Left ventricle myocardium inferior (tissue), 1 donor: ENCODE measurements at places on chromosomes 6 and 20. TPM values are rescaled to one million over a fixed set of nuclear protein-coding genes. Genes with fewer than 3 reads are reported as not detected.

- DNase-seq: no peak
Observed at GRCh38 chr6:28980137-28980851, 24.8 kb downstream of the ZNF311 start.

GRCh38 chr6:114010540-114010939 is 39.6 kb upstream of the HDAC2 start:
- no peak for DNase-seq

DNA sequence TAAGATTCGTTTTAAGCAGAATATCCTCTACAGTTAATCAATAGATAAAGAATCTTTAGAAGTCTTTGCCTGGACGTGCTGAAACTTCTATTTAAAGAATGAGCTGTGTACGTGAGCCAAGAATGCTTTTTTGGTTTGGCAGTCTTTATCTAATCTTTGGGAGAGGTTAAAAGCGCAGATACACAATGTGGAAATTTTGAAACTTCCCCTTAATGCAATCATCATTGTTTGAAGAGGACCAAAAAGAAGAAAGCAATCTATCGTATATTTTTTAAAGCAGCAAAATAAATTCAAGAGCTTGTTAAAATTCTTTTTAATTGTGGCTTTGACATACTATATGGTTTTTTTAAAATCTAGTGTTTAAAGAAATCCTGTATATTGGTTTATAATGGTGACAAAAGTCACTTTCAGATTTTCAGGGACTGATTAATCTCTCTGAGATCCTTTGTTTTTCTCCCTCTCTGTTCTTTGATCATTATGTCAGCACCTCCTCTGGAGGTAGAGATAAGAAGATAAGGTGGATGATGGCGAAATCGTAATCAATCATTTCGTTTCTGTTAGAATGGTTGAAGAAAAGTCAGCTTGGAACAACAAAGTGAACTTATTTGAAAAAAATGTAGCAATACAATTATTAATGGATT is 92.1 kb upstream of the FAM184A start:
- no peak for DNase-seq

DNA sequence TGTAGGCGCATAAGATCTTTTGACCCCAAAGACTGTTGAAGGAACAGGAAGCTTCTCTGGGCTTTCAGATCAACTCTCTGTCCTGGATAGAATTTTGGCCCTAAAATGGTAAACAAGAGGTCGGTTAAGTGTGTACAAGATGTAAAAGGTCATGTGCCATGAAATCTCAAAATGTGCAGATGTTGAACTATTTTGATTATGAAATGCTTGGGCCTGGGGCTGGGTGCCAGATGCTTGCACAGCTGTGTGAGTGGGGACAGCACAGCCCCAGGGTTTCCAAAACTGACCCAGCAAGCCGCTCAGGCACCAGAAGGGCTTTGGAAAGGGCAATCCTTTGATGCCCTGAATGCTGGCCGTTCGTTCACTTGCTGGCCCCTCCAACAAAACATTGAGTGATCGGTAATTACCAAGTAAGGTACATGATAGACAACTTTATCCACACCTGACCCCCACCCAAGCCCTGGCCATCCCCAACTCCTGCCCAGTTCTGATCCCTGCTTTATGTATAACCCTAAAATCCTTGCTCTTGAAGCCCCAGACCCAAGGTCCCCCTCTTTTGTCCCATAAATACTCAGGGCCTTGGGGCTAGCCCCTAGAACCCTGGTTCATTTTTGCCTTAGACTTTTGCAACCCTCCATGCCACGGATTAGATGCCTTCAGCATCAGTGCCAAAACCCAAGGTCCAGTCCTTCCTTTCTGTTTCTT is 1.9 kb downstream of the TMEM239 start:
- DNase-seq: peak; percentile 53

DNA sequence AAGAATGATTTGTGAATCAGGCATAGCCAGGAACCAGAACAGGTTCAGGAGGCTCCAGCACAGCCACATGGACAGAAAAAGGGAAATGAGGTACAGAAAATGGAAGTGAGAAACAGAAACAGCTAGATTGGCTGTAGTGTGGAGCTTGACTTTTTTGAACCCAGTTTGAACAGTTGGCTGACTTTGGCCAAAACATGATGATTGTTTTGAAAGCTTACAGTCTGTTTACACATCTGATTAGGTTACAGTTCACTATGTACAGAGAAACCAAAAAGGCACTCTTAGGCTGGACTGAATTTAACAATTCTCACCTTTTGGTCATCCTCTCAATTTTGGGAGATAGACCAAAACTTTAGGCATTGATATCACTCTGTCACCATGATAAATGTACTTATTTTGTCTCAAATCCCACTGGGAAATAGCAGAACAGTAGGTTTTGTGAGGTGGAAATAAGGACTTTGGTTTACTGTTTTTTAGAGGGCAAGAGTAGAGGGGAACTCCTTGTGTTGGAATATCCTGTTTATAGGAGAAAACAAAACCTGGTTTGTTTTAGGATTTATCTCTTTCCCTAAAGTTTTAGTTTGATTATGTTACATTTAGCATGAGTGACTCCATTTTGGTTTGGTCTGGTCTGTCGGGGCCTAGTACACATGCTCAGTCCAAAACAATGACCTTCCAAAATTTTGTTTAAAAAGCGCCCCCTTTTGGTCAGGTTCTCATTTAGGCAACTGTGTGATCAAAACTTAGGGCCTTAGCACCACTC is 123.1 kb downstream of the OLIG3 start:
- DNase-seq: no peak

DNA sequence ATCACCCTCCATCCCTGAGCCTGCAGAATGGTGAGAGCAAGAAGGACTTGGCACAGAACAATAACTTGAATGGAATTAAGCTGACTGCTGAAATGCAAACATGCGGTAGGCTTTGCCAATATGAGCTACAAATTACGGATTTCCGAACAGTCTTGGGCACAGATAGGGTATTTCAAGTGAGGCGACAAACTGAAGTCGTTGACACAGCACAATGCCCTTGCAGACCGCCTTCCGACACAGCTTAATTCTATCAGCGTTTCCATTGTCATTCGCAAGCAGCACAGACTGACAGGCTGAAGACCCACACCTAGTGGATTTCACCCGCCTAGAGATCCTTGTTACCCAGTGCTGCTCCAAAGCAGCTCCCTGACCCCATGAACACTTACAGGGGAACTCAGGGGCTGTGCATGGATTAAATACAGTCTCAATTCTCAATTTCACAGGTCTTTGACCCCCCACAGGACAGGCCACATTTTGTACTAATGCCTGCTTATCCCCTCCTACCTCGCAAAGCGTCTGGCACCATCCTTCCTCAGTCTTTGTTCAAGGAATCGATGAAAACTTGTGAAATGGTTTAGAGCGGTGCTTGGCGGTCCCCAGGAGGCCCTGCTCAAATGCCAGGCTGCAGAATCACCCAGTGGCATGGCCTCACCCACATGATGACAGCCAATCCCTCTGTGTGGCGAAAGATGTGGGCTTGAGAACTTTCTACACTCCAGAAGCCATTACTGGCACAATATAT is 34.6 kb downstream of the RAMACL start:
- no peak for DNase-seq

DNA sequence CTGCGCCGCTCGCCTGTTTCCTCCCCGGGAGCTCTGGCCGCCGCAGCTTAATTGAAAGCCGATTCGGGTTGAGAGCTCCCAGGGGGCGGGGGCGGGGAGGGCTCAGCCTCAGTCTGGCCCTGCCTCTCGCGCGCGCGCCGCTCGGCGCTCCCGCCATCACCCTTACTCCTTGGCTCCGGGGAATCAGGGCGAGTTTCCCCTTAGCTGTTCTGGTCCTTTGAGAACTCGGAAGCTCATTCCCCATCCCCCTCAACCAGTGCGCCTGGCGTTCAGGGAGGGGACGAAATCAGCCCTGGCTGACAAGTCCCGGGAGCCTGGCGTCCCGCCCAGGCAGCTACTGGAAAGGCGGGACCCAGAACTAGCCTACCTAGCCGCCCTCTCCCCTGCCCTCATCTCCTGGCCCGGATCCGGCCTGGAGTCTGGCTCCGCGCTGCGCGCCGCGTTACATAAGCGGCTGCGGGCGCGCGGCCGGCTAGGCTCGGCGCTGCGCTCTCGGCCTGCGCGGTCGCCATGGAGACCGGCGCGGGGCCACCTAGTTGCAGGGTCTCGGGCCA is 2.8 kb downstream of the SLC12A5 start:
- no peak for DNase-seq

DNA sequence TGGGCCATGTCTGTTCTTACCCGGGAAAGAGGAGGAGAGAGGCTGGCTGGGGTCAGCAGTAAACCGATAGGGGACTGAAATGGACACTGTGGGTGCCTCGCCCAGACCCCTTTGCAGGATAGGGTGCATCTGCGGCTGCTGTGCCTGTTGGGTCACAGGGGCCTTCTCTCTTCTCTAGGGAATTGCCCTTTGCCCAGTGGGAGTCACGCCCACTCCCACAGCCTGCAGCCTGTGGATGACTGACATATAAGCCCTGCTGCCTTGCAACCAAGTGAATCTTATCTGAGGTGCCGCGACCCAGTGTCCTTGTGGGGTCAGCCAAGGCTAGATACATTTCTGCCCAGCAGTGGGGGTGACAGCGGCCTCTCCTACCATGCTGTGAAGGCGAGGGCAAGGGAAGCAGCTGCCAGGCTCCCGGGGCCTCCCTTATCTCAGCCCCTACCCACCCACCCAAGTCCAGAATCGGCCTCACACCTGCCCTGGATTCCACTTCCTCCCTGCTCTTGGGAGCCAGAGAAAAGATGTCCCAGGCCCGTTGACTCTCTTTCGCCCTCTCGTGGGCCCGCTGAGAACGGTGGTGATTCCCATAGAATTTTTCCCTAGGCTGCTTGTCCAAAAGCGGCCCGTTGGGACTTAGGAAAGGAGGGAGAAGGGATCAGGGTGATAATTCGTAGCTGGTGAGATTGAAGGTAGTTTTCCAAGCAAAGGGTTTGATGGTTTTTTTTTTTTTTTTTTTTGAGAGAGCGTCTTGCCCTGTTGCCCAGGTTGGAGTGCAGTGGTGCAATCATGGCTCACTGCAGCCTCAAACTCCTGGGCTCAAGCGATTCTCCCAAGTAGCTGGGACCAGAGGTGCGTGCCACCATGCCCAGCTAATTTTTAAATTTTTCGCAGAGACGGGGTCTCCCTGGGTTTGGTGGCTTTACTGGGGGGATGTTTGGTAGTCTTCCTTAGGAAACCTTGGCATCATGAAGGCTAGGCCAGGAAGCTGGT is 76.4 kb upstream of the RNF24 start:
- peak; percentile 63 for DNase-seq

- DNase-seq: no peak
Observed at GRCh38 chr20:50904067-50904570, 27.1 kb downstream of the ADNP start.

- no peak for DNase-seq
Observed at GRCh38 chr6:1412901-1413300, 23.5 kb downstream of the FOXF2 start.

DNA sequence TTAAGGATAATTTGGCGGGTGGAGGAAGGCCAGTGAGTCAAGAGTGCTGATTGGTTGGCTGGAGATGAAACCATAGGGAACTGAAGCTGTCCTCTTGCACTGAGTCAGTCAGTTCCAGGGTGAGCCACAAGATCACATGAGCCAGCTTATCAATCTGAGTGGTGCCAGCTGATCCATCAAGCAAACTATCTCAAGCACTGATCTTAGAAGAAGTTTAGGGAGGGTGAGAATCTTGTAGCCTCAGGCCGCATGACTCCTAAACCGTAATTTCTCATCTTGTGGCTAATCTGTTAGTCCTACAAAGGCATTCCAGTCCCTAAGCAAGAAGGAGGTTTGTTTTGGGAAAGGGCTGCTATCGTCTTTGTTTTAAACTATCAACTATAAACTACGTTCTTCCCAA is 954.3 kb downstream of the KIF16B start:
- DNase-seq: no peak

- DNase-seq: no peak
Observed at GRCh38 chr6:162242915-162243314, 484.7 kb downstream of the PRKN start.

GRCh38 chr20:671252-672030 is 4.2 kb downstream of the SCRT2 start:
- no peak for DNase-seq

- DNase-seq: no peak
Observed at GRCh38 chr6:25560865-25561264, 91.2 kb upstream of the SCGN start.

DNA sequence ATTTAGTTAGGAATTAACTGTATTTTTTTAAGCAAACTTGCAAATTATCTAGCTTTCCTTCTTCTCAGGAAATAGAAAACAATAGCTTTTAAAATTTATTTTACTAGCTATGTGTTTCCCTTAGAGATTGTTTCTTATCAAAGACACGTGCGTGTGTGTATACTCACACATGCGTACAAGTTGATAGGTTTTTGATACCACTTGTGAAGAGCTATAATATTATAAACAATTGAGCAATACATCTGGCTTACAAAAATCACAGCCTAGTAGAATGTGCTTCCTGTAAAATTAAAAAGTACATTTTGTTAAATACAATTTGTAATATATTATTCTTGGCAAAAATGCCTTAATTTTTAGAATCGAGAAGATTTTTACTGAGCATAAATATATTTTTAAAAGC is 33.9 kb downstream of the COL12A1 start:
- DNase-seq: no peak

GRCh38 chr6:26156850-26157250 is 69.6 kb downstream of the HFE start:
- DNase-seq: peak; percentile 45

GRCh38 chr20:20435453-20435852 is 67.5 kb downstream of the INSM1 start:
- DNase-seq: no peak

DNA sequence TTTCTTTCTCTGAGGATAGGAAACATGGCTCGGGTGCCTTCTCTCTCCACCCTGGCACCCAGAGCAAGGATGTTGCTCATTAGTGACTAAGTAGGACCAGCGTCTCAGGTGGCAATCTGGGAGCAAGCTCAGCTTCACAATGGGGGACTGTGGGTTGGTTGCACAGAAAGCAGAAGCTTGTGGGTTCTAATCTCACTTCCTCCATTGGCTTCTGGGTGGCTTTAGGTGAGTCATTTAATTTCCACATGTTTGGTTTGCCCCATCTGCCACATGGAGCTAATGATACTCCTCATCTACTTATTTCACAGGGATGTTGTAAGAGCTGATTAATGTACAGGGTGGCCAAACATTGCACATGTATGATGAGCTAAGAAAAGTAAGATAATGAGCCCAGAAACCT is 54.8 kb upstream of the AKIRIN2 start:
- DNase-seq: no peak

GRCh38 chr20:19275630-19276071 is 63.2 kb downstream of the SLC24A3 start:
- peak; percentile 59 for DNase-seq

- DNase-seq: no peak
Observed at GRCh38 chr6:108825326-108825725, 22.9 kb upstream of the ARMC2 start.

GRCh38 chr6:41684311-41685180 is 46.3 kb downstream of the MDFI start:
- no peak for DNase-seq

Gene COL12A1
- 12.2 TPM for total RNA-seq

Gene TRERF1
- total RNA-seq: 1.4 TPM

Gene RIPPLY2
- not detected for total RNA-seq

Gene DZANK1
- total RNA-seq: 0.60 TPM

Gene EPB41L1
- 14.6 TPM for total RNA-seq

Gene TPD52L1
- total RNA-seq: 64.0 TPM

Gene MMP24
- 0.25 TPM for total RNA-seq

Gene PKHD1
- total RNA-seq: not detected
